ENCODE measurements at places on chromosomes 5 and 9.

DNA sequence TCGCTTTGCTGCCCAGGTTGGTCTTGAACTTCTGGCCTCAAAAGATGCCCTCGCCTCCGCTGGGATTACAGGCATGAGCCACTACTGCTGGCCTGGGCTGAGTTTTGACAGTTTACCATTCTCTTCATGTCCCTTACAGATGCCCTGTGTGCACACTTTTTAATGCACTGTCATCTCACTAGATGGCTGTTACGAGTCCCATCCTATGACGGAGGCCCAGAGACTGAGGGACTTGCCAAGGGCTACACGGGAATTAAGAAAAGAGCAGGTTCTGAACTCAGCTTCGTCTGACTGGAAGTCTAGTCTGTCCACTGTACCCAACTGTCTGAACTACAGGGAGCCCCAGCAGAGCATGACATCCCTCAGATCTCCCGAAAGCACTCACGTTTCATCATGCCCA is 63.9 kb downstream of the ARHGEF37 start:
- DNase-seq = no peak

DNA sequence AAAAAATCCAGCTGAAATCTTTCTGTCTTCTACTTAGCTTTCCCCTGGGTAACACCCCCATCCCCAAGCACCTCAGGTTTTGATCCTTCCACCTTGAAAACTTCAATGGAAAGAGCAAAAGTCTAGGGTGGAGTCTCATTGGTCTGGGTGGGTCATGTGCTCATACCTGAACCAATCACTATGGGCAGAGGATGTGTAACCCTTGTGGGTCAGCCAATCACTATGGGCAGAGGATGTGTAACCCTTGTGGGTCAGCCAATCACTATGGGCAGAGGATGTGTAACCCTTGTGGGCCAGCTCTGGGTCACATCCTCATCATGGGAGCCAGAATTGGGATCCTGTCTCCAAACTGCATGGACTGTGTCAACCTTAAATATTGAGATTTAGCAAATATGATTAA is 18.5 kb downstream of the NAIF1 start:
- no peak for DNase-seq

DNA sequence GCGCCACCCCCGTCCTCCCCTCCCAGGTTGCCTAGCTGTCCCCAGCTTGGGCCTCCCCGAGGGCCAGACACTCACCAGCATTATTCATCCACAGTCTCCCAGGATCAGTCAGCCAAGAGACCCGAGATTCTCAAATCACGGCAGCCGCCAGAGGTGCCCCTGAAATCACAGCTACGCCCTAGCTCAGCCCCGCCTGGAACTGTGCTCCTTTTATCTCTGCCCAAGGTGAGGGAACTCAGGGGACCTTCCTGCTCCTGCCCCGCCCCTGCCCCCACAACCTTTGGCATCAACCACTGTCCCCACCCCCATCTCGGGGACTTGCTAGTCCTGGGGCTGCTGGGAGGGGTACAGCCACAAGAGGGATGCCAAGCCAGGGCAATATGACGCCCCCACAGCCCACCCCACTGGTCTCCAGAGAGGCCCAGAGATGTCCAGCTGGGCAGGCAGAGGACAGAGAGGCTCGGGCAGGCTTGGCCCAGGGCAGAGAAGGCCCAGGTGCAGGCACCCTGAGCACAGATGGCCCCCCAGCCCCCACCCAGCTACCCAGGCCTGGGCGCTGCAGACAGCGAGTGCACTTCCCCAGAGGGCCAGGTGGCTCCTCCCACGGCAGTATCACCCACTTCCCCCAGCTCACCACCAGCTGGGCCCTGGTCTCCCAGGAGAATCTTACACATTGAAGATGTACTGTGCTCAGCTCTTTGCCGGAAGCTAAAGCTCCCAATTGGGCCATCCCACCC is at the start of gene FUT7:
FUT7 (minus strand) TSS at position 185 of the 737 bp plus-strand sequence; CDS start at position 88, 97 bp downstream.
- DNase-seq = no peak

- no peak for DNase-seq
These were observed 31.4 kb upstream of the EGFL7 start for GRCh38 chr9:136631038-136632000.

DNA sequence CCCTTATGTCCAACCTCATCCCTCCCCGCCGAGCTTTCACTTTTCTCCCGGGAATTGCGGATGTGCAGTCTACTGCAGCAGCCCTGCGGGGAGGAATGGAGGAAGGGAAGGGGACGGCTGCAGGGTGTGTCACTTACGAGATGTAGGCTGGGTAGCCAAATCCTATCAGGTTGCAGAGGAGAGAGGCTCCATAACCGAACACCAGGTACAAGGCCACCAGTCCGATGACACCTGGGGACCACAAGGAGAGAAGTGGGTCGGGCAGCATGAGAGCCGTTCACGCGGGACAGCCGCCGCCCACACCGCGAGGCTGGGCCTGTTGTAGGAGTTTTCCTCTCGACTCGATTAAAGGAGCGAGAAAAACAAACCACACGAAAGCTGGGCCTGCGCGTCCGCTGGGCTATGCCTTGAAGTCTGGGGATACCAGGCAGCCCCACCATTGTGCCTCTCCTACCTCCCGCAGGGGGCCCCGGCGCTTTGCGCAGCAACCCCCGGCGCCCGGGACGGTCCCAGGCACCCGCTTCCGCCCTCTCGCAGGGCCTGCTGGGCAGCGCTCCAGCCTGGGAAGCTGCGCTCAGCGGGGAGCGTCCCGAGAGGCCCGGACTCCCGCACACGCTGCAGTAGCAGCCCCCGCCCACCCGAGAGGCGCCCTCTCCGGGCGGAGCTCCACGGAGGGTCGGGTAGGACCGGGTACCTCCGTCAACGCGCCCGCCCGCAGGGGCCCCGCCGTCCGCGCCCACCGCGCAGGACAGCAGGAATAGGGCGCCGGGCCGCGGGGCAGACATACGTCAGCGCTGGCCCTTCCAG is 798 bp downstream of the REEP5 start:
- peak; percentile 49 for DNase-seq

GRCh38 chr5:175460126-175460525 is 16.1 kb upstream of the DRD1 start:
- DNase-seq = no peak

GRCh38 chr5:66993882-66994281 is 202.7 kb downstream of the CD180 start:
- no peak for DNase-seq

GRCh38 chr5:160635046-160635445 is 213.4 kb downstream of the PTTG1 start:
- DNase-seq = no peak

DNA sequence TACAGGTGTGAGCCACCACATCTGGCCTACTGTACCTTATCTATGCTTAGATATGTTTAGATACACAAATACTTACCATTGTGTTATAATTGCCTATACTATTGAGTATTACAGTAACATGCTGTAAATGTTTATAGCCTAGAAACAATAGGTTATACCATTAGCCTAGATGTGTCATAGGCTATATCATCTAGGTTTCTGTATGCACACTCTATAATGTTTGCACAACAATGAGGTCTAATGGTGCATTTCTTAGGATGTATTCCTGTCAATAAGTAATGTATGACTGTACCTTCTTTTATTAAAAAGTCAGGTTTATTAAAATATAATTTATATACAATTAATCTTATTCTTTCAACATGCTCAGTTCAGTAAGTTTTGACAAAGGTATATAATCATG is 683.1 kb downstream of the LRRC70 start:
- no peak for DNase-seq

DNA sequence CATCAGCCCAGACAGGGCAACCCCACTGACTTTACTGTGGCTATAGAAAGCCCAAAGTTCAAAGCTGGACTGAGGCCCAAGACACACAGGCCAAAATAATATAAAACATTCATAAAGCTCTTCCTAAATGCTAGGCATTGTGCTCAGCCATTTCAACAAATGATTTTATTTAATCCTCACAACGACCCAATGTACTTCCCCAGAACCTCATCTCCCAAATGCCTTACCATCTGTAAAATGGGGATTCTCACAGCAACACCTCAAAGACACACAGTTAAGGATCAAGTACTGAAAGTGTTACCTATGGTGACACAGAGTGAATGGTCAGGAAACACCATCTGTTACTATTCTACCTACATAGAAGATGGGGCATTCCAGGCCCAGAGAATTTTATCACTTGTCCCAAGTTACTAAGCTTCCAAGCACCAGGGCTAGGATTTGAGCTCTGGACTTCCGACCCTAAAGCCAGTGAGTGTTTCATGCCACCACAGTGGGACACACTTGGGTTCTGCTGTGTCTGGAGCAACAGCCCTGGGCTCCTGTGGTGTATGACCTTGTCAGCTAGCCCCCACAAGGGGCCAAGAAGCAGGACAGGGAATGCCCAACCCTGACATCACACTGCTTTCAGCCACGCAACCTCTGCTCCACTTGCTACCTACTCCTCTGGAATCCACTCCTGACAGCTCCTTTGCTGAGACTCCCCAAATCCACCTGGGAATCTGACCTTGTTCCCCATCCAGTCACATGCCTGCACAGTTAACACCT is 15.1 kb downstream of the SHB start:
- DNase-seq = no peak

GRCh38 chr5:162190-162564 is 29.1 kb upstream of the LRRC14B start:
- no peak for DNase-seq

- no peak for DNase-seq
These were observed 144.3 kb upstream of the DHFR start for GRCh38 chr5:80799041-80799440.

- no peak for DNase-seq
These were observed 111.3 kb upstream of the PAPPA start for GRCh38 chr9:116042321-116042720.

GRCh38 chr5:89769975-89770374 is 639.6 kb downstream of the CETN3 start:
- no peak for DNase-seq

- DNase-seq = no peak
These were observed 198.8 kb downstream of the SMARCA2 start for GRCh38 chr9:2213830-2214468.

DNA sequence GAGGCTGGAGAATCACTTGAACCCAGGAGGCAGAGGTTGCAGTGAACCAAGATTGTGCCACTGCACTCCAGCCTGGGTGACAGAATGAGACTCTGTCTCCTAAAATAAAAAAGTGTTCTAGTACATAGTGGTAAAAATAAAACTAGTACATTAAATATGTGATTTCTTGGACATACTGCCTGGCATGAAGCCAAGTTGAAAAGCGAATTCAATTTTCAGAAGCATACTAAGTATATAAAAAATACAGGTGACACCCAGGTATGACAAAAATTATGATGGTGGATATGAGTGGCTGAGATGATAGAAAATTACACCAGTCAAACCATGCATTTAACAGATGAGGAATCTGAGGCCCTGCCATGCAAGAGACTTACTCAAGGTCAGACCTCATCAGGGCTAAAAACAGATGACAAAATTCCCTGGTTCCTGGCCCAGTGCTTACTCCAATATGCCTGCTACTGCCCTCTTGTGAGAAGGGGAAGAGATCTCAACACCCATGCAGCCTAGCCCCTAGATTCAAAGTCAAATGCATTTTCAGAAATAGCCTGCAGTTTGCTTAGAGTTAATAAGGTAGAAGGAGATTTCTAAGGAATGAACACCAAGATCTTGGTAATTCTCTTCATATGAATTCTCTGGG is 46.6 kb upstream of the GNPDA1 start:
- DNase-seq = no peak

- DNase-seq = no peak
These were observed 63.1 kb upstream of the CXCL14 start for GRCh38 chr5:135641734-135642487.

- DNase-seq = no peak
These were observed 27.3 kb upstream of the CEP72 start for GRCh38 chr5:584846-585245.

- DNase-seq = no peak
These were observed 133.9 kb upstream of the MTAP start for GRCh38 chr9:21668516-21668915.

DNA sequence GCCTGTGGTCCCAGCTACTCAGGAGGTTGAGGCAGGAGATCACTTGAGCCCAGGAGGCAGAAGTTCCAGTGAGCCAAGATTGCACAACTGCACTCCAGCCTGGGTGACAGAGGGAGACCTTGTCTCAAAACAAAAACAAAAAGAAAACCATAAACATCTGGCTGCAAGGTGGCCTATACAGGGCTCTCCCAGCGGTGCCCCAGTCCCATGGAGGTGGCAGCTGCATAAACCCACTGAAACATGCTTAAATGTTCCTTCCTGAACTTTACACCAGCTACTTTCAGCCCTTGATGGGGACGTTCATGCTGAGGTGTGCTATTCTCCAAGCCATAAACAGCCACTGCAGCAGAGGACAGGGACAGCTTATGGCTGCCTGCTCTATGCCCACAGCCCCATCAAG is 35.6 kb downstream of the DROSHA start:
- no peak for DNase-seq

DNA sequence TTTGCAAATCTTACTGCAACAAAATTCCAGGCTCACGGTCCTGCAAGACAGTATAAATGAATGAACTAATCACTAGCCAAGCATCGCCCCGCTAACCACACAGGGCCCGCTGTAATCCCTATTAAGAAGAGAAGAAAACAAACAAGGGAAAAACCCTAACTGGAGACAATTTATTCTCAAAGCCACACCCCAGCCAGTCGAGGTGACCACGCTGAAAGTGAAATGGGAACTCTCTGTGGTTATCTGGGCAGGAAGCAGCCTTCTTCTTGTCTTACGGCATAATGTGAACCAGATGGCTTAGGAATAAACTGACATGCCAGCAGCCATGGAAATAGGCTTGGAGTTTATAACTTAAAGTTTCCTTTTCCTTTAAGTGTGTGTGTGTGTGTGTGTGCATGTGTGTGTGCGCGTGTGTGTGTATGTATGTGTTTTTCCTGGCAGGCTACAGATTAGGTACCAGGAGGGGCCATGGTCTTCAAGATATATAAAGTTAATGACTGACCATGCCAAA is 120.2 kb downstream of the SEMA6A start:
- DNase-seq = peak; percentile 29

GRCh38 chr5:142982821-142983200 is 212.6 kb downstream of the ARHGAP26 start:
- DNase-seq = no peak

DNA sequence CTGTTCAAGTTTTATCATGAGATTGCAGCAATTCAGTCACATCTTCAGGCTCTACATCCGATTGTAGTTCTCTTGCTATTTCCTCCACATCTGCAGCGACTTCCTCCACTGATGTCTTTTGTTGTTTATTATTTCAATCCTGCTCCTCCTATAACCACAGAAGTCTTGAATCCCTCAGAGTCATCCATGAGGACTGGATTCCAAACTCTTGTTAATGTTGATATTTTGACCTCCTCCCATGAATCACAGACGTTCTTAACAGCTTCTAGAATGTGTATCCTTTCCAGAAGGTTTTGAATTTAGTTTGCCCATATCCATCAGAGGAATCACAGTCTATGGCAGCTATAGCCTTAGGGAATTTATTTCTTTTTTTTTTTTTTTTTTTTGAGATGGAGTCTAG is 3.6 kb downstream of the FBXO38 start:
- DNase-seq = no peak

GRCh38 chr9:98923451-98924123 is 20.1 kb upstream of the COL15A1 start:
- DNase-seq = no peak
